B cell (primary cell): ENCODE measurements at places on chromosomes 1 and 21. TPM values are rescaled to one million over a fixed set of nuclear protein-coding genes. Genes with fewer than 3 reads are reported as not detected.
A peak's percentile ranks its signal among the peaks of the same experiment; 100 is the strongest.

DNA sequence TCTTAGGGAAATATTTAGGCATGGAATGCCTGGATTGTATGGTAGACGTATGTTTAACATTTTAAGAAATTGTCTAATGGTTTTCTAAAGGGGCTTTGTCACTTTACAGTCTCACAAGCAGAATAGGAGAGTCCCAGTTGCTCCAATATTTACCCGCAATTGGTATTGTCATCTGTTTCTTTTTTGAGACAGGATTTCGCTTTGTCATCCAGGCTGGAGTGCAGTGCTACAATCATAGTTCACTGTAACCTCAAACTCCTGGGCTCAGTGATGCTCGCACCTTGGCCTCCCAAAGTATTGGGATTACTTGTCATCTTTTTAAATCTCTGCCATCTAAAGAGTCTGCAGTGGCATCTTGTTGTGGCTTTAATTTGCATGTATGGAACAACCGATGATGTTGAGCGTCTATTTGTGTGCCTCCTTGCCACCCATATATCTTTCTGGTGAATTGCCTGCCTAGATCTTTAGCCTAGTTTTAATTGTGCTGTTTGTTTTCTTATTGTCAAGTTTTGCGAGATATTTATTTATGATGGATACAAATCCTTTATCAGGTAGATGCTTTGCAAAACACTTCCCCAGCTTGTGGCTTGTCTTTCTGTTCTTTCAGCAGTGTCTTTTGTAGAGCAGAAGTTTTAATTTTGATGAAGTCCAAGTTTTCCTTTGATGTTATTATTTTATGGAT lies 32.0 kb upstream of the EDARADD start:
- H3K27ac ChIP-seq = no peak overlapping the region
- no peak for DNase-seq
- H3K36me3 ChIP-seq = no peaks in the 10 kb centered on the region
- no peak overlapping the region for H3K4me3 ChIP-seq
- H3K4me1 ChIP-seq = no peaks in the 10 kb centered on the region
- no peaks in the 10 kb centered on the region for H3K27me3 ChIP-seq

GRCh38 chr1:246417152-246417812 lies 89.8 kb downstream of the SMYD3 start:
- no peak for DNase-seq
- H3K4me3 ChIP-seq = no peak overlapping the region
- H3K27me3 ChIP-seq = no peaks in the 10 kb centered on the region
- H3K4me1 ChIP-seq = no peaks in the 10 kb centered on the region
- no peak overlapping the region for H3K27ac ChIP-seq

Gene RAB3B
- 0.02 TPM in 2 replicates for total RNA-seq

GRCh38 chr1:76635784-76636183 lies 231.5 kb upstream of the ST6GALNAC5 start:
- H3K4me1 ChIP-seq = no peaks in the 10 kb centered on the region
- H3K27ac ChIP-seq = no peak overlapping the region
- no peak for DNase-seq
- H3K4me3 ChIP-seq = no peak overlapping the region
- no peaks in the 10 kb centered on the region for H3K36me3 ChIP-seq

DNA sequence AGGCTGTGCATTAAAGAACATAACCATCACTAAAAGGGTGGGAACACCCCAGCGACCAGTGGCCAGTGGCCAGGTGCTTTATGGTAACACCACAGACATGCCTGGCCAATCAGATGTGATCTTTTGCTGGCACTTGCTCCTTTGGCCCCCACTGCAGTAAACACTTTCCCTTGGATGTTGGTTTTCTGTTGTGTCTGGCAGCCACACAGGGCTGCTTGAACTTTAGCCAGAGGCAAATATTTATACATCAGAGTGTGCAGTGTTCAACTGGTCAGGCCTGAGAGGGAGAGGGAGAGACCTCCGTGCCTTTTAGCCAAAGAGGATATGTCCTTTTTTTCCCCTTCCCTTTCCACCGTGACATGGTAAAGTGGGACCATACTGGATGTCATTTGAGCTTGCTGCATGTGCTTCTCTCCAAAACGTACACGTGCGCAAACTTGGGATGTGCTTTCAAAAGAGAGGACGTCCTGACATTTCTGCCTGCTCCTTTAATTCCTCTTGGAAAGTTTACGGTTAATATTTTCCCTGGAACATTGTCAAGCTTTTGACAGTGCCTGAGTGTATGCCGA lies 101.2 kb downstream of the NFIA start:
- H3K4me3 ChIP-seq = no peak overlapping the region
- H3K36me3 ChIP-seq = no peaks in the 10 kb centered on the region
- DNase-seq = no peak
- no peak overlapping the region for H3K27ac ChIP-seq
- H3K27me3 ChIP-seq = no peaks in the 10 kb centered on the region

GRCh38 chr1:180945551-180945950 lies 32.9 kb downstream of the KIAA1614 start:
- no peaks in the 10 kb centered on the region for H3K27me3 ChIP-seq
- H3K27ac ChIP-seq = no peak overlapping the region
- no peaks in the 10 kb centered on the region for H3K36me3 ChIP-seq
- no peak overlapping the region for H3K4me3 ChIP-seq
- H3K4me1 ChIP-seq = no peaks in the 10 kb centered on the region
- no peak for DNase-seq

DNA sequence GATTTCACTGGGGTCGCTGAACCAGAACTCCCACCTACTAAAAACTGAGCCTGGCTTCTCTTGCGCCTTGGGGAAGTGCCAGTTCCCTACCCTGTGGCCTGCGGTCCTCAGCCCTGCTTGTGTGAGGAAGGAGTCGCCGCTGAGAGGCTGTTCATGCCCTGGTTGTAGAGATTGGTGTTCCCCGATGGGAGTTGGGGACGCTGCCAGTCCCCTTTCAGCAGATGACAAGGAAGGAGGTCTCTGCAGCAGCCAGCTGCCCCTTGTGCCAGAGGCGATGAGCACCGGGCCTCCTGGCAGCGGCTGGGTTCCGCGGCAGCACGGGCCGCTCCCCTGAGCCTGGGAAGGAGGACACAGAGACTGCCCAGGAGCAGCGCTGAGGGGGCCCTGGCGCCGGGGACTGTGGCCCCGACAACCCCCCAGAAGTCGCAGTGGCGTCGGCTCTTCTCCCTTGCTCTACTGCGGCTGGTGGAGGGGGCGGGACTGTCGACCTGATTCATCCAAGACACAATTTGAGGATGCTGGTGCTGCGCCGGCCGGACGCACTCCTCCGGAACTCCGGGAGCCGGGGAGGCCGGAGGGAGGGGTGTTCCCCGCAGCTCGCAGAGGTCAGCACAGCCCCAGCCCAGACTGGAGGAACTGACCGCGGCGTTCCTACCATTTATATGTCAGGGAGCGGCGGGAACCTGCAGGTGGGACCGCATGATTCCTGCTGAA lies 12.0 kb upstream of the ADORA3 start:
- H3K36me3 ChIP-seq = no peaks in the 10 kb centered on the region
- H3K4me3 ChIP-seq = peak overlapping the region; percentile 75
- H3K27ac ChIP-seq = peak overlapping the region; percentile 81
- no peaks in the 10 kb centered on the region for H3K27me3 ChIP-seq

Gene NCMAP
- not detected in 2 replicates for total RNA-seq

DNA sequence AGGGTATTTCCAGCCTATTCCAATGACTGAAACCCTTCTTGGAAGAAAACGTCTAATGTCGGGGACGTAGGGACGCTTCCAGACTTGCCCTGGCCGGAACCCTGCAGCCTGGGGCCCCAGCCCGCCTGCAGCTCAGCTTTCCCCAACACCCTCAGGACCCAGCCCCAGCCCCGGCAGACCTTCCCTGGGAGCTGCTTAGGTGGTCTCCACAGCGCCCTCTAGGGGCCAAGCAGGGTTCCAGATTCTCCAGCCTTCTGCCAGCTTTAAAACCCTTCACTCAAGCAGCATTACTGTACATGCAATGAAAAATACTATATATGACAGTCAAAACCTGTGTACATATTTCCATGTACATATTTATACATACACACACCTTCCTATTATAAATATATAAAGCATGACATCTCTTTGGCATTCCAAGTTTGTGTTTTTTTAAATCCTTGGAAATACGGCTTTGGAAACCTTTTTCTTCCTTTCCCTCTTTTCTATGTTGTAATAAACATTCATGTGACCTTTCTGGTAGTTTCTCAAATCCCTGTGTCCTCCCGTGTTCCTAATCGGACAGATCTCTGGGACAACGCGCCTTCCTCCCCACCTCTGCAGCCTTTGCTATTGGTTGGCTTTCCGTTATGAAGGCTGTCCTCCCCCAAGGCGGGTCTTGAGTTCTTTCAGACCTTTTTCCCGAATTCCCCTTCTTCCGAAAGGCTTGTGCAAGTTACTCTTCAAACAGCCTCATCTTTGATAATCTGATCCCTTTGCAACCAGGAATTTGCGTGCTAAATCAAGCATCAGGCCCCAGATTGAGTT lies 60.3 kb downstream of the STUM start:
- peak; percentile 76 for DNase-seq
- no peak overlapping the region for H3K27ac ChIP-seq

Gene SPRR2B
- not detected in 2 replicates for total RNA-seq

DNA sequence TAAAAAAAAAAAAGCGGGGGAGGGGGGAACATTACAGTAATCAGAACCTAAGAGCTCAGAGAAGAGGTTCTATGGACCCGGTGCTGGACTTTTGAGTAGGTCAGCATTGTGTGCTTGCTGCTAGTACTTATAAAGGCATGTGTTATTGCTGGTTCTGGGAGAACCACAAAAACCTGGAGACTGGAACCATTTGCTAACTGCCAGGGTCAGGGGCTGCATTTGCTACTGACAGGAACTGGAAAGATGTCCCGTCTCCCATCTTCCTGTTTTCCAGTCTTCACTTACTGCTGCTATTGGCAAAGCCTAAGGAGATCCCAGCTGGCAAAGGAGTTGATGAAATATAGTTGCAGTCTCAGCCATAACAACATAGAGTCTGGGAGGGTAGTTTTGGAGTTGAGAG lies 4.3 kb downstream of the RNF2 start:
- DNase-seq = no peak
- H3K4me3 ChIP-seq = no peak overlapping the region
- no peaks in the 10 kb centered on the region for H3K36me3 ChIP-seq
- H3K4me1 ChIP-seq = peaks cover 16% of the 10 kb centered on the region
- no peak overlapping the region for H3K27ac ChIP-seq

Gene NLRP3
- 1.00 and 1.4 TPM in 2 replicates for total RNA-seq

Gene SPOCD1
- total RNA-seq = not detected in 2 replicates

DNA sequence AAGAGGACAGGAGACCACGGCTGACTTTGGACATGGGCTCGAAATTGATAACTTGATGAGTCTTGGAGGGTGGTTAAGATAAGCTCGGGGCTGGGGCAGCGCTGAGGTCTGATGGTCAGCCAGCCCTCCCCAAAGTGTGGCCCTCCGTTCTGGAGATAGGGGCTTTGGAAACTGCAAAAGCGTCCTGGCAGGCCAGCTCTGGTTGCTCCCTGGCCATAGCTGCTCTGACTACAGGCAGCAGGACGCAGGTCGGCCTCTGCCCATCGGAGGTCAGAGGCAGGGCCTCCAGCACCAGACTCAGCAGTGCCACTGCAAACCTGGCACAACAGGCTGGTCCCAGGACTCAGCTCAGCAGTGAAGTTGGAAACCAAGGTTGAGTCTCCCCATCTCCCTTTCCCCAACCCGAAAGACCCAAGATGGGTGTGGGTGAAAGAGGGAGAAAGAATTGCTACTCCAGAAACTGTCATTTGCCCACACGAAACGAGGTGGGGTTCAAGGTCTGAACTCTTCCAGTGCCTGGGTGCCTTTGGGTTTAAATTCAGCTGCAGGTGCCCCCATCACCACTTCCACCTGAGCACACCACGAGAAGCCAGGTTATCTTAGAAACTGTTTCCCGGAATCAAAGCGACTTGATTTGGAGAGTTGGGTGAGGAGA lies 4.8 kb downstream of the SIM2 start:
- H3K27me3 ChIP-seq = peaks cover 87% of the 10 kb centered on the region
- no peak for DNase-seq
- no peaks in the 10 kb centered on the region for H3K36me3 ChIP-seq
- H3K4me3 ChIP-seq = no peak overlapping the region

- DNase-seq = no peak
- H3K4me3 ChIP-seq = no peak overlapping the region
- no peaks in the 10 kb centered on the region for H3K36me3 ChIP-seq
- H3K4me1 ChIP-seq = no peaks in the 10 kb centered on the region
- no peak overlapping the region for H3K27ac ChIP-seq
These were observed 466.2 kb downstream of the USP25 start for GRCh38 chr21:16196001-16196400.

GRCh38 chr1:84847253-84848250 lies 45.5 kb downstream of the LPAR3 start:
- H3K4me3 ChIP-seq = no peak overlapping the region
- no peaks in the 10 kb centered on the region for H3K4me1 ChIP-seq
- H3K27ac ChIP-seq = no peak overlapping the region
- no peak for DNase-seq
- no peaks in the 10 kb centered on the region for H3K27me3 ChIP-seq
- no peaks in the 10 kb centered on the region for H3K36me3 ChIP-seq

DNA sequence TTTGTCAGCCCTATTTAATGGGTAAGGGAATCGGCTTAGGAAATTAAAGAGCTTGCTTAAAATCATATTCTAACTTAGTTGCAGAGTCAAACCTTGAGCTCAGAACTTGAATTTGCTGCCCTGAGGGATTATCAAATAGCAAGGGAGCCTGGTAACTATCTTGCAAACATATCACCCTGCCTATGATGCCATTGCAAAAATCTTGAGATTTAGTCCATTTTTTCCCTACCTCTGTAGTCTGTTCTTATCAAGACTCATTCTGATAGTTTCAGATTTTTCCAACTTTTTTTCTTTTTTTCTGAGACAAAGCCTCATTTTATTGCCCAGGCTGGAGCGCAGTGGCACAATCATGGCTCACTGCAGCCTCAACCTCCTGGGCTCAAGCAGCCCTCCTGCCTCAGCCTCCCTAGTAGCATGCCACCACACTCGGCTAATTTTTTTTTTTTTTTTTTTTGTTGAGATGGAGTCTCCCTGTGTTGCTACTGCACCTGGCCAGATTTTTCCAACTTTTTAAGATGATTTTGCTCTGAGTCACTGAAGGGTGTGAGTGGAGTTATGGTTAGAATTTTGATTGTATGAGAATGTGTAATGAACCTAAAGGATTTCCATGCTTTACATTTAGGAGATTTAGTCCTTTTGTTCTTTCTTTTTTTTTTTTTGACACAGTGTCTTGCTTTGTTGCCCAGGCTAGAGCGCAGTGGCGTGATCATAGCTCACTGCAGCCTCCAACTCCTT lies 12.2 kb downstream of the SARS1 start:
- no peaks in the 10 kb centered on the region for H3K4me1 ChIP-seq
- H3K27ac ChIP-seq = no peak overlapping the region
- peaks cover 51% of the 10 kb centered on the region for H3K36me3 ChIP-seq

DNA sequence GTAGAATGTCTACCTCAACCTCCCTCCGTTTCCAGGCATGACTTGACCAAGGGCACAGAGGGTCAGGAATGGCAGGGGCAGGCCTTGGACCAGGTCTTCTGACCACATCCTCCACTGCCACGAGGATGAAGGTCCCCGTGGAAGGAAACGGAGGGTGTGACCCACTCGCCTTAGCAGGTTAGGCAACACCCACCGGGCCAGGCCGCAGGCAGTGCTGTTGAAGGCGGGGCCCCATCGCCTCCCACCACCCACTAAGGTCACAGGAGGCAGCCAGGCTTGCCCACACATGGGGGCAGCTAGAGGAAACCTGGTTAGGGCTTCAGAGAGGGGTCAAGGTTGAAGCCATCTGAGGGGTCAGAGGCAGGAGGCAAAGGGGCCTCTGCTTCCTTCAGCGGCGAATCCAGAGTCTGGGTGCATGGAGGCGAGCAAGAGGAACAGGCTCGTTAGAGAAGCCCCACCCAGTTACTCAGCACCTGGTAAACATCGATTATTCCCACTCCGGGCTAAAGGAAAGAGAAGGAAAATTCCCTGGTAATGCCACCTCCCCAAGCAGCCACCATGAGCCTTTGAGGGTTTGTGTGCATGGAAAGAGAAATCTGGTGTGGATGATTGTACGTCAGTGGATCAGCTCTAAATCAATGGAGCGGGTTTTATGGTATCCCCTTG lies 37.0 kb downstream of the RIPK4 start:
- H3K4me1 ChIP-seq = peaks cover 4% of the 10 kb centered on the region
- DNase-seq = no peak
- no peaks in the 10 kb centered on the region for H3K36me3 ChIP-seq
- no peak overlapping the region for H3K4me3 ChIP-seq
- H3K27me3 ChIP-seq = peaks cover 30% of the 10 kb centered on the region
- H3K27ac ChIP-seq = no peak overlapping the region
